ENCODE measurements at places on chromosomes 3 and 15.
A peak's percentile ranks its signal among the peaks of the same experiment; 100 is the strongest.

DNA sequence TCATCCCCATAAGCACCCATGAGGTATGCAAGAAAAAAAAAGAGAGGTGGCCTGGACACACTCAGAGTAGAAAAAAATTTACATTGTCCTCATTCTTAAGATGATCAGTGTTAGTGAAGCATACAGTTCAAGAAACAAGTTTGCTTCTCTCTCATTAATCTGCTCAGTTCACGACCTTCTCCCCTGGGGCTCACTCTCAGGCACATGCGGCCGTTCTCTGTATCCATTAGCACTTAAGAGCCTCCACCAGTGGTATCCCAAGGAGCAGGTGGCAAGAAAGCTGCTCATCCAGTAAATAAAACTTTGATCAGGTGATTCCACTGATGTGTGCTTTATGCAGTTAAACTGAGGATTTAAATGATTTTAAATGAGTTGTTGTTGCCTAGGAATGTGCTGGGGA, 57.4 kb downstream of the ARHGAP31 start:
- no peak for DNase-seq

DNA sequence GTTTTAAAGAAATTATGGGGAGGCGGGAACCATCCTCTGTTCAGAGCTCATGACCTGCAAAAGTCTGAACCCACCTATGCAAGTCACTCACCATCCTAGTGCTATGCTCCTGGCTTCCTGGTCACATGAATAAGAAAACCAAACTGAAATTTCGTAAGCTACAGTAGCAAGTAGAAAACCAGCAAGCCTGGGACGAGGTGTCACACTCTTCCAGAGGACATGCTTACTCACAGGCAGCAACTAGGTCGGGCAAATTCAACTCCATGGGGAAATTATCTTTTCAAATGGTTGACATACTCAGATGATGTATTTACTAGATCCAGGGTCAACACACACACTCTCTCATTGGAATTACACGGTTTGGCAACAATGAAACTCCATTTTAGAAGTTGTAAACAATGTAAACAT, 31.3 kb downstream of the LDHAL6B start:
- no peak for DNase-seq

- DNase-seq, result no peak
These were observed 63.3 kb upstream of the GATM start for GRCh38 chr15:45441686-45442085.

DNA sequence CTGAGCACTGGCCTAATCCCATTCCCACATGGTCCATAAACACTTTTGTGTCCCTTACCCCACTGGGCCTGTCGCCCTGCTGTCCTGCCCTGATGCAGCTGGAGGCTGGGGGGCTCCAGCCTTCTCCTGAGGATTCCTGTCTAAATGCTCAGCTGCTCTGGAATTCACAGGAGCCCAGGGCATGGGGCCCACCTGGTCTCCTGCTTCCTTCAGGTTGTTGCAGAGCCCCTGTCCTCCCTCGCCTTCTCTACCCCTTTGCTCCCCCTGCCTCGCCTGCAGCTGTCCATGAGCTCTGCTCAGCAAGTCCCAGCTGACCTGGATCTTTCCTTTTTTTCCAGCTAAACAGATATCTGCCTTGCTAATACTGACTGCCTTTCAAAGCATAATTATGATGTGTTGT, 286.9 kb downstream of the XXYLT1 start:
- DNase-seq, result no peak

- DNase-seq, result no peak
These were observed 48.5 kb downstream of the PCSK6 start for GRCh38 chr15:101440846-101441590.

GRCh38 chr15:77706482-77707244, 74.0 kb upstream of the LINGO1 start:
- no peak for DNase-seq

DNA sequence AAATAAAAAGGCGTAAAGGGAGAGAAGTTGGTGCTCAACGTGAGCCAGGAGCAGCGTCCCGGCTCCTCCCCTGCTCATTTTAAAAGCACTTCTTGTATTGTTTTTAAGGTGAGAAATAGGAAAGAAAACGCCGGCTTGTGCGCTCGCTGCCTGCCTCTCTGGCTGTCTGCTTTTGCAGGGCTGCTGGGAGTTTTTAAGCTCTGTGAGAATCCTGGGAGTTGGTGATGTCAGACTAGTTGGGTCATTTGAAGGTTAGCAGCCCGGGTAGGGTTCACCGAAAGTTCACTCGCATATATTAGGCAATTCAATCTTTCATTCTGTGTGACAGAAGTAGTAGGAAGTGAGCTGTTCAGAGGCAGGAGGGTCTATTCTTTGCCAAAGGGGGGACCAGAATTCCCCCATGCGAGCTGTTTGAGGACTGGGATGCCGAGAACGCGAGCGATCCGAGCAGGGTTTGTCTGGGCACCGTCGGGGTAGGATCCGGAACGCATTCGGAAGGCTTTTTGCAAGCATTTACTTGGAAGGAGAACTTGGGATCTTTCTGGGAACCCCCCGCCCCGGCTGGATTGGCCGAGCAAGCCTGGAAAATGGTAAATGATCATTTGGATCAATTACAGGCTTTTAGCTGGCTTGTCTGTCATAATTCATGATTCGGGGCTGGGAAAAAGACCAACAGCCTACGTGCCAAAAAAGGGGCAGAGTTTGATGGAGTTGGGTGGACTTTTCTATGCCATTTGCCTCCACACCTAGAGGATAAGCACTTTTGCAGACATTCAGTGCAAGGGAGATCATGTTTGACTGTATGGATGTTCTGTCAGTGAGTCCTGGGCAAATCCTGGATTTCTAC, at the start of gene RARB:
TSS of gene RARB (plus strand) at position 322 of the 847 bp plus-strand sequence. CDS start at position 791, 469 bp downstream.
- DNase-seq, result no peak

DNA sequence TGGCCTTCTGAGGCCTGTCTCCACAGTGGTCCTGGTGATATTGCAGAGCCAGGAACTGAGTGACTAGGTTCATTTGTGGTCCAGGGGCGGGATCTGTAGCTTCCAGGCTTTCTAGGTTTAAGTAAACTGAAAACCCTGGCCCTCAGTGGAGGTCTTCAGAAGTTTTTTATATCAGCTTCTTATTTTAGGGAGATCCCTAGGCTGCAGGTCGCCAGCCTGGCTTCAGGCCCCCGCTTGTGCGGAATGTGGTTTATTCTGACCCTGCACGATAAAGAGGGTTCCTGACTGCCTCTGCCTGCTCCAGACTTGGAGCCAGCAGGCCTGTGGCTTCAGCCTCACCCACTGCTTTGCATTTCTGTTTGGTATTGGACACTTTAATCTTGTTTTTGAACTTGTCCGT, 133.9 kb upstream of the PLXNA1 start:
- no peak for DNase-seq

DNA sequence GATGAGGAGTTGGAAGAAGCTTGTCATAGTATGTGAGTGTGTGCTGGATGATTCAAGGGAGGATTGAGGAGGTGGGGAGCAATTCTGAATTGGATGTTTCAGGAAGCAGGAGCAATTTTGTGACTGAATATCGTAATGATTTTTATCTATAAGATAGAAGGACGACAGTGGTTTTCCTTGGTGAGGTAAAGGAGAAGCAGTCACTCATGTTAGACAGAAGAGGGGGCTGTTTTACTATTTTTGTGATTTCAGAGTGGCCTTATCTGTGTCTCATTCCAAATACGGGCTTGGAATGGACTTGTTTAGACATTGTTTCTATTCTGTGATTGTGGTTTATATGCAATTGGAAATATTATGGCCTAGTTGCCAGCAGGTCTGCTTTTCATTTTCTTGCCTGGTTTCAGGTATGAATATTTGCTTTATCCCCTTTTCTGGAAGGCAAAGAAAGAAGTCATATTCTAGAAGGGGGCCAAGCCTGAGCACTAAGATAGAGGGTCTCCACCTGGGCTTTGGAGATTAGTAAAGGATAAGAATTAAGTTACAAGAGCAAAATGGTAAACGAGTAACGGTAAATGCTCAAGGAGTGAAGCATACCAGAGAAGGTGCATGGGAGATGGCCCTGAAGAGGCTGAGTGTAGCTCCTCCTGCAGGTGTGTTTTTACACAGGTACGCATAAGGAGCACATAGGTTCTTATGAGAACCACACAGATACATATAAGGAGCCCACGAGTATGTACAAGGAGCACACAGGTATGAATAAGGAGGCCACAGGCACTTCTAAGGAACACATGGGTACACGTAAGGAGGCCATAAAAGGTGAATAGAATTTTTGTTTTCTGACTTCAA, 124.6 kb upstream of the KCNAB1 start:
- DNase-seq, result no peak

DNA sequence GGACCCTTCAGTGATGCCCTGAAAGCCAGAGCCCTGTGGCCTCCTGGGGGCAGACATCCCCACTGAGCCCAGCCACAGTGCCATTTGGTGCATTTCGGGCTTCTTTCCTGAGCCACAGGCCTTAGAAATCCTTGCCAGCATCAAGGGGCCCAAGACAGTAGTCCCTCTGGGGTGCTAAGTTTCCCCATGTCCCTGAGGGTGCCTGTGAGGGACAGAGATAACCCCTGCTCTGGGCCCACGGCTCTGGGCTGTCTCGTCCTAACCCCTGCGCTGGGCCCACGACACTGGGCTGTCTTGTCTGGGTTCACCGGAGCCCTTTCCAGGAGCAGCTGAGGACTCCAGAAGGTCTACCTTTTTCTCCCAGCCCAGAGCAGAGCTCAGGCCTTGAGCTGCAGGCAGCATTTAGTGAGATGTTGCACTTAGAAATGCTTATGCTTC, 45.1 kb upstream of the FGD5 start:
- DNase-seq, result no peak

DNA sequence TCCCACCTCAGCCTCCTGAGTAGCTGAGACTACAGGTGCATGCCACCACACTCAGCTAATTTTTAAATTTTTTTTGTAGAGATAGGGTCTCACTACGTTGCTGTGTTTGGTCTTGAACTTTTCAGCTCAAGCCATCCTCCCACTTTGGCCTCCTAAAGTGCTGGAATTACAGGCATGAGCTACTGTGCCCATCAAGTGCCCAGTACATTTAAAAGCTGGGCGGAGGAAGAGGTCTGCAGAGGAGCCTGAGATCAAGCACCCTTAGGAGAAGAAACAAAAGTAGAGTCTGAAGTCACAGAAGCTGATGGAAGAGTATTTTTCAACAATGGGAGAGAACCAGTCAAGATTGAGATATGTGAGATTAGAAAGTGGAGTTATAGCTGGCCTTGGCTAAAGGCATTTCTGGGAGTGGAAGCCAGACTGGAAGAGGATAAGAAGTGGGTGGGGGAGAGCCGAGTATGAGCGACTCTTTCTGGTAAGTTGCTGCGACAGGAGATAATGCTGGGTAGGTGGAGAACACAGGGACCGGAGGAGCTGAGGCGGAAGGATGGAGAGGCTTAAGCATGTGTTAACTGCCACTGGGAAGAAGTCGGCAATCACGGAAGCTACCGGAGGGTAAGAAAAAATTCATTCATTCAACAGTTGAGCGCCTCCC, 782 bp upstream of the IREB2 start:
- DNase-seq, result peak; percentile 70

- DNase-seq, result no peak
These were observed 544.3 kb downstream of the NTRK3 start for GRCh38 chr15:87712211-87712610.

- DNase-seq, result peak; percentile 65
These were observed 188.1 kb downstream of the CHST2 start for GRCh38 chr3:143307613-143308183.

GRCh38 chr3:169923189-169923588, 11.8 kb downstream of the SAMD7 start:
- DNase-seq, result no peak

All from CMK (cell line).